ENCODE measurements at places on chromosomes 16 and 17.
A peak's percentile ranks its signal among the peaks of the same experiment; 100 is the strongest.

- no peak for DNase-seq
Measured at GRCh38 chr17:28563475-28563874, 7.8 kb downstream of the PIGS start.

GRCh38 chr16:10312784-10313724, 72.8 kb upstream of the ATF7IP2 start:
- no peak for DNase-seq

GRCh38 chr17:73188011-73188410, 4.8 kb upstream of the COG1 start:
- DNase-seq, result no peak

DNA sequence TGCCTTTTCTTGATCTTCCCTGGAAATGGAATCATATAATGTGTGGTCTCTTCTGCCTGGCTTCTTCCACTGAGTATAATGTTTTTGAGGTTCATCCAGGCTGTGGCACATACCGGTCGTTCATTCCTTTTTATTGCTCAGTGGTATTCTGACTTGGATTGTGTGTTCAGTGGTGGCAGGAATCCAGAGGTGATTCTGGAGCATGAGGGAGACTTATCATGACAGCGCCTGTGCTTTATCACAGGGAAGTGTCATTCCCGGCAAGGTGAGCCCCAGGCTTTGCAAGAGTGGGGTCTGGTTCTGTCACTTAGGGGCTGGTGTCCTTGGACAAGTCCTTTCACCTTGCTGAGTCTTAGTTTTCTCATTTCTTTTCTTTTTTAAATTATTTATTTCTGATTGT, 53.0 kb downstream of the IRX3 start:
- no peak for DNase-seq

- DNase-seq, result no peak
Measured at GRCh38 chr17:73718362-73718761, 74.1 kb upstream of the SDK2 start.

DNA sequence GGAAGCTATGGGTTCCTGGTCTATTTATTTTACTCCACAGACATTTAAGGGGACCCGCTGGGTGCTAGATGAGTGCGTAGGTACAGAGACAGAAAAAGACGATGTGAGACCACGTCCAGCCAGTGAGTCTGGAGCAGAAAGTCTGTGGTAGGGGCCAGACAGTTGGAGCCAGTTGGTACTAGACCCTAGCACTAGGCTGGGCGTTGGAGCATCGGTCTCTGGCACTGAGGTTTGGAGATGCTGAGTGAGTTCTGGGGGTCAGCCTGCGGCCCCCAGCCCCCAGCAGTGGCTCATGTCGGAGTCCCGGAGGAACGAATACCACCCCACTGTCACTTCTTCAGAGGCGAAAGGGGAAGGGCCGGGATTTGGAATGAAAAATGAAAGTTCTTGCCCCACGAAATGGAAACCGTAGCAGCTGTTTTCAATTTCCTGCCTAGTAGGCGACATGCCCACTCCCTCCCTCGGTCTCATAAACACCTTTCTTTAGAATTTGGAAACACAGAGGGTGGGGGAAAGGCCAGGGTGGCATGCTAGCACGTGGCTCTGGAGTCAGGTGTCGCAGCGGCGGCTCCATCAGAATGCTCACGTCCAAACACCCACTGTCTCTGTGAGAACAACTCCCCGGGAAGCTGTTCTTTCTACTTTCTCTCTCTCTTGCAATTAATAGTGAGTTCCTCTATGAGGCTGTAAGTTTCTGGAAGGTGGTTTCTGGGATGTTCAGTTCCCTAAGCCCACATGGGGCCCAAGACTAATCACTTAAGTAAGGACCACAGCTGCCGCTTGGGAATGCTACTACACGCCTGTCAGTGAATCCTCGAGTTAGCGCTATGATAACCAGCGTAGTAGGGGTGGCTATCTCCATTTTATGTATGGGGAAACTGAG, 96.8 kb downstream of the IRF8 start:
- DNase-seq, result no peak

- DNase-seq, result peak; percentile 32
Measured at GRCh38 chr17:48804936-48805411, 12.1 kb downstream of the TTLL6 start.

DNA sequence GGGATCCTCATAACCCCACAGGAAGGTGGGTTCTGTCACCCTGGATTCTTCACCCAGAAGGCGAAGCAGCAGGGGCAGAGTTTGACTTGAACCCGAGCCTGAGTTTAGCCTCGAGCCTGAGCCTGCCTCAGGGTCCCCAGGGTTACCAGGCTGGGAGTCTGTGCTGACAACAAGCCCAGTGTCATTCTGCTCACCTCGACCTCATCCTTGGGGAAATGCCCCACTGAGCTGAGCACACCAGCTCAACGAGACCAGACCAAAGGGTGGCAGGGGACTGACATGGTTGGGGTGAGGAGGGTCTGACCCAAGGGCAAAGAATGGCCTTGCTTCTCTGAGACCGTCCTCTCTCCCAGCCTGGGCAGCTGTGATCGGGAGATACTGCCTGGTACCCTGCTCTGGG, 20.2 kb downstream of the CACNG4 start:
- DNase-seq, result no peak

- DNase-seq, result no peak
Measured at GRCh38 chr16:9105189-9105588, 13.7 kb downstream of the HAPSTR1 start.

- DNase-seq, result peak; percentile 56
Measured at GRCh38 chr17:78383725-78384471, 5.4 kb downstream of the PGS1 start.

DNA sequence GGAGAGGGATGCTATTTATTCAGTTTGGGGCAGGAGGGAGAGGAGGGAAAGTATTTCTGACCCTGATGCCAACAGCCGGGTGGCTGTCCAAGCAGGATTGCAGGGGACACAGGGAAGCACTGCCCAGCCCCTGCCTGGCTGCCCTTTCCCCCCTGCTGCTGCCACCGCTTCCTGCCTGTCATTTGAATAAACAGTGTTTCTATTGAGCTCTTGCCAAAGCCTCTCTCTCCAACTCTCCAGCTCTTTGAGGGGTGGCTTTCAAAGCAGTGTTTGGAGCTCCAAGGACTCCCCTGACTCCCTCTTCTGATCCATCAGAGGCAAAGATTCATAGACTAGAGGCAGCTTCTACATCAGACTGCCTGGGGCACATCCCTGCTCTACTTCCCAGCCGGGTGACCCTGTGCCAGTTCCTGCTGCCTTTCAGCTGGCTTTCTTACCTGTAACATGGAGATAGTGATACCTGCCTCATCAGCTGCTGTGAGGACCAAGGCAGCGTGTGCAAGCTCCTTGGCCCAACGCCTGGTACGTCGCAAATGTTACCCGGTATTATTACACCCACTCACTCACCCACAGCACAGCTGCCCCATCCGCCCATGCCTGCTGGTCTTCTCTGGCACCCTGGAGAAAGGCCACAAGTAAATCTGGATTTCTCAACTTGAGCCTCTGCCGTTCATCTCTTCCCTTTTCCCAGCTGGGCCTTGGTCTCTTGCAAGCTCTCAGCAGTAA, 9.5 kb downstream of the PROCA1 start:
- DNase-seq, result no peak

Measured in omental fat pad (tissue), 4 donors.